Astrocyte (in vitro differentiated cells and primary cell): ENCODE measurements at places on chromosomes 3 and 15. TPM values are rescaled to one million over a fixed set of nuclear protein-coding genes. Genes with fewer than 3 reads are reported as not detected.
A peak's percentile ranks its signal among the peaks of the same experiment; 100 is the strongest.

DNA sequence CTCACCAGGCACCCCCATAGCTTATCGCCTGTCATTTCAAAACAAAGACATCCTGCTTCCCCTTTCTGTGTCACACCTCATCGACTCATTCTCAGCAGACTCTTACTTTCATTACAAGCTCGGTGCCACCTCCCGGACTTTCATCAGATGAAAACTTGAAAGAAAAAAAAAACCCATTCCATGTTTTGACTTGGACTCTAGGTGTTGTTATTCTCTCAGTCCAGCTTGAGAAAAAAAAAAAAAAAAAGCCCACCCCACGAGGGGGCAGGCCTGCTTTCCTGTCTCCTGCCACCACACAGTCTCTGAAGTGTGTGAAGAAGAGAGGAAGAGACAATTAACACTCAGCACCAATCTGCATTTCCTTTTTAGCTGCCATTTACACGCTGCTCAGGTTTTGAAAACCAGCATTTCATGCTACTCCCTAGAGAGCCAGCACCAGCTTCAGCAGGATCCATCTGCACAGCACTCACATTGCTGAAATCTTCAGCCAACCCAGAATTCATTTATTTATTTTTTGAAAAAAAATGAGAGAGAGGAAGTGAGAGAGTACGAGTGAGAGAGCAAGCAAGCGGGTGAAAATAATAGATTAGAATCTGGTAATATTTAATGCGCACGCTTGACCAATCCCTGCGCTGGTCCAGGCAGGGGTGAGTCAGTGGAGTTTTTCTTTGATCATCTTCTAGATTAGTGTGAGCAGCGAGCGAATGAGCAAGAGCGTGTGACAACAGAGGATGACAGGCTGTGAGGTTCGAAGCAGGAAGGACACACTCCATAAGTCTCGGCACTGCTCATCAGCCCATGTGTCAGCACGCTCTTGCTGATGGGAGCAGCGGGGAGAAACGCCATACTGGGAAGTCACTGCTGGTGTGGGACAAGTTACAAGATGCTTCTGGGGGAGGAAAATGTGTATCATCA is 23.5 kb downstream of the ZNF80 start:
- peak; percentile 77 for DNase-seq

- DNase-seq: peak; percentile 34
Measured at GRCh38 chr3:141487521-141488252, 860 bp downstream of the RASA2 start.

- no peak for DNase-seq
Measured at GRCh38 chr3:90007778-90008499, 900.5 kb downstream of the EPHA3 start.

DNA sequence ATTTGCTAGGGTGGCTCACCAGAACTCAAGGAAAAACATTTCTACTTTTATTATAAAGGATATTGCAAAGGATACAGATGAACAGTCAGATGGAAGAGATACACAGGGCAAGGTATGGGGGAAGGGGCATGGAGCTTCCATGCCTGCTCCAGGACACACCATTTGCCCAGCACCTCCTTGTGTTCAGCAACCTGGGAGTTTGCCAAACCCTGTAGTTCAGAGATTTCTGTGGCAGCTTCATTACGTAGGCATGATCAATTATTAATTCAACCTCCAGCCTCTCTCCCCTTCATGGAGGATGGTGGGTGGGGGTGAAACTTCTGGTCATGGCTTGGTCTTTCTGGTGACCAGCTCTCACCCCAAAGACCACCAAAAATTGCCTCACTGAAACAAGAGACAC is 353.9 kb upstream of the THBS1 start:
- no peak for DNase-seq

- DNase-seq: no peak
Measured at GRCh38 chr3:164451072-164451910, 627.0 kb downstream of the SI start.

DNA sequence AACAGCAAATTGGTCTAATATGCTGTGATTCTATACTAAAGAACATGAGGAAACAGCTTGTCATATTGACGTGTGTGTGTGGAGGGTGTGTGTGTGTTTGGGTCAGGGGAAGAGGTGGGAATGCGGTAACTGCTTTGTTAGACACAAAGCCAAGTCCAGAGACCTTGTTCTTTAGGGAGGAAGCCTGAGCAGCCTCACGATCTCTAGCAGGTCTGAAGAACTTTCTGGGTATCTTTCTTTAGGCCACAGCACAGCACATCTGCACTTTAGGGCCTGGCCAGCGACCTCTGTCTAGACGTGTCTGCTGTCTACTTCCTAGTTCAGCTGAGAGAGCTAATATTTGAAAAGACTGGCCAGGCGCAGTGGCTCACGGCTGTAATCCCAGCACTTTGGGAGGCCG is 220.0 kb upstream of the TPRG1 start:
- DNase-seq: no peak

Gene ROBO2
- 1.4 and 1.5 TPM in 2 replicates for total RNA-seq

- no peak for DNase-seq
Measured at GRCh38 chr3:50445919-50446318, 57.5 kb downstream of the CACNA2D2 start.

Gene OR5K1
- not detected in 2 replicates for total RNA-seq

GRCh38 chr3:77254967-77255831 is 215.3 kb downstream of the ROBO2 start:
- DNase-seq: peak; percentile 12
